ENCODE measurements at places on chromosomes 3 and 15.

DNA sequence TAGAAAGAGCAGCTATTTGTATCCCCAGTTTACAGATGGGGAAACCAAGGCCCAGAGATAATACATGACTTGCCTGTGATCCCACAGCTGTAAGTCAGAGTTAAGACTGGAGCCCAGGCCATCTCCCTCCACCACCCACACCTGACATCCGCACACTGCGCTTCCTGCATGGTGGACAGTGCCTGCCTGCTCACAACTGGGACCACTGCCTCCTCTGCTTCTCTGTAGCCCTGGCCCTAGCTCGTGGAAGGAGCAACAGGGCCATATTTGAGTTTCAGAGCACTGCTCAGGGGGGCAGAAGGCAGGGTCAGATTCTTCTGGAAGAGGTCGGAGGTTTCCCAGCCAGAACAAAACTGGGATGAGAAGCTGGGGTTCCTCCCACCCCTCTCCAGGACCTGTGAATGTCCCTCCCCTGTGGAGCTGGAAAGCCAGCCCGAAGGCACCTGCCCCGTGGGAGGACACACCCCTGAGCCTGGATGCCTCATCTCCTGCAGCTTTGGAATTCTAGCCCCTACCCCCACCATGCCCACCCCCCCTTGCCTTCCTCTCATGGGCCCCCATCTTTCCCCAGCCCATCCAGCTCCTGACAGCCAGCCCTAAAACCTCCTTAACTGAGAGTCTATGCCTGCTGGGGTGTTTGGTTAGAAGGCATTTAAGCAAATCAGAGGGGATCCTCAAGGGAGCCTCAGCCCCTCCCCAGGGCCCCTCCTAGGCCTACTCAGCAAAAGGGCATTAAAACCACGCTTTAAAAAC lies 100.1 kb downstream of the TPRA1 start:
- DNase-seq = no peak

GRCh38 chr3:61813636-61814035 lies 252.3 kb downstream of the PTPRG start:
- no peak for DNase-seq

- DNase-seq = peak; percentile 14
Observed at GRCh38 chr15:81480645-81481053, 106.6 kb upstream of the TMC3 start.

DNA sequence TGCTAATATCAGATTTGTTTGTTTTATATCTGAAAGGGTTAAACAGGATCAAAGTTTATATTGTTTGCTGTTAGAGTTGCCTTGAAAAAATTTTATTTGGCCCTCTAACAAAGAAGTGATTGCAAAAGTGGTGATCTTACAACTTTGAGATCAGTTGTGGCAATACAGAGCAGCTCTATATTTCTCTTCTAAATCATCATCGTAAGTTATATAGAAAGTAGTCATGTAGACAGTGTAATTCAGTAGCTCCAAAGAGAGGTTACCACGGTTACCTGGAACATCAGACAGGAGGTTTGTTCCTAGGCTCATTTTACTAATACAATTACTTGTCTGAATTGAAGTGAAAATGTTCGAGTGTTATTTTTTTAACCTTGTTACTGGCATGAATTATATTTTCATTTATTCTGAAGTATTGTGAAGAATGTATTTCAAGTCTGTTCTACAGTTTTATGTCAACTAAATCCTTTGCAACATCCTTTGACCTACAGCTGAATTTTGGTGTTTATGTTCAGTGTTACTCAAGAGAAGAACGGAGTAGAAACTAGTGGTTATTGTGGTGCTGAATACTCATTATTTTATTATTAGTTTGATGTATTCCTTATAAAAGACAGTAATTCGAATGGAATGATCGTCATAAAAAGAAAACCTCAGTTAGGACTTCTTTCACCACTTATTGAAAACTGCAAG lies 214.2 kb downstream of the NAALADL2 start:
- no peak for DNase-seq

DNA sequence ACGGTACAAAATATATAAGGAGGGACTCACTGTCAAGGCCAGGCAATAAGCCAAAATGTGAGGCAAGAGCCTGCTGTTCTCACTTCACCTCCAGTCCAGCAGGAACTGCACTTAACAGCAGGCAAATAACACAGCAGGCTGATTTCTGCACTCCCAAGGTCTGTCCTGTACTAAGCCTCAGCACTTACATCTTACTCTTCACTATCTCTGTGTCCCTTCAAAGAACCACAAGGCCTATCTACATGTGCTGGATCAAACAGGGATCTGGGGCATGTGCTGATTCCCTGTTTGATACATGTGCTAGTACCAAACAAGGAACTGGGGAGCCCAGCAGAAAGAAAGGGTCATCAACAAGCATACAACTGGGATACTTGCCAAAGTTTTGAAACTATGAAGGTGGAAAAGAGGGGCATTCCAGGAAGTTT lies 22.2 kb downstream of the UACA start:
- DNase-seq = peak; percentile 58

Measured in non-pigmented ciliary epithelial cell (primary cell).